Activated CD4-positive, alpha-beta T cell treated with anti-CD3 and anti-CD28 coated beads, Interleukin-2, Interleukin-4, amounts not matched to agents 100 ng/mL and 50 ng/mL, durations not matched to agents 16 hours and 8 hours (primary cell): ENCODE measurements at places on chromosomes 16 and 17.

DNA sequence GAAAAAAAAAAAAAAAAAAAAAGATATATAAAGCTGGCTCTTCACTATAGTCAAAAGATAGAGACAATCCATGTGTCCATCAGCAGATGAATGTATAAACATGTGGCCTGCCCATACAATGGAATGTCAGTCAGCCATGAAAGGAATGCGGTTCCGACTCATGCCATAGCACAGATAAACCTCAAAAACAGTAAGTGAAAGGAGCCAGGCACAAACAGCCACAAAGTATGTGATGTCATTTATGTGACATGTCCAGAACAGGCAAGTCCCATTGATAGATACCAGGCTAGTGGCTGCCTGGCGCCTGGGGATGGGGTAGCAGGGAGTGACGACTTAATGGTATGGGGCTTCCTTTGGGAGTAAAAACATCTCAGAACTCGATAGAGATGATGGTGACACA lies 155.7 kb downstream of the CMIP start:
- no peak for DNase-seq

DNA sequence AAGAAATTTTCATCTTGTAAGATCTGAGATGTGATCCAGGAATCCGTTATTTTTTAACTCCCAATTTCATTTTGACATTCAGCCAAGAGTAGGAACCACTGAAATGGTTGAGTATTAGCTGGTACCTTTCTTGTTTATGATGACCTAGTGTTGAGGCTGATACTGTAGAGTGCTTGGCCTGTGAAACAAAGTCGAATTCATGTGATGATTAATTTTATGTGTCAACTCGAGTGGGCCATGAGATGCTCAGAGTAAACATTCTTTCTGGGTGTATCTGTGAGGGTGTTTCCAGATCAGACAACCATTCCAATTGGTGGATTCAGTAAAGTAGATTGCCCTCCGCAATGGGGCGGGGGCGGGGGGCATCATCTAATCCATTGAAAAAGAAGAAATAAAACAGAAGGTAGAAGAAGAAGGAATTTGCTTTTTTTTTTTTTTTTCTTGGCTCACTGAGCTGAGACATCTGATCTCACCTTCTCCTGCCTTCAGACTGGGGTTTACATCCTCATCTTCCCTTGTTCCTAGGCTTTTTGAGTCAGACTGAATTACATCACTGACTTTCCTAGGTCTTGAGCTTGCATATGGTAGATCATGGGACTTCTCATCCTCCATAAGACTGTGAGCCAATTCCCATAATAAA lies 264.6 kb upstream of the KCNJ16 start:
- DNase-seq: no peak

DNA sequence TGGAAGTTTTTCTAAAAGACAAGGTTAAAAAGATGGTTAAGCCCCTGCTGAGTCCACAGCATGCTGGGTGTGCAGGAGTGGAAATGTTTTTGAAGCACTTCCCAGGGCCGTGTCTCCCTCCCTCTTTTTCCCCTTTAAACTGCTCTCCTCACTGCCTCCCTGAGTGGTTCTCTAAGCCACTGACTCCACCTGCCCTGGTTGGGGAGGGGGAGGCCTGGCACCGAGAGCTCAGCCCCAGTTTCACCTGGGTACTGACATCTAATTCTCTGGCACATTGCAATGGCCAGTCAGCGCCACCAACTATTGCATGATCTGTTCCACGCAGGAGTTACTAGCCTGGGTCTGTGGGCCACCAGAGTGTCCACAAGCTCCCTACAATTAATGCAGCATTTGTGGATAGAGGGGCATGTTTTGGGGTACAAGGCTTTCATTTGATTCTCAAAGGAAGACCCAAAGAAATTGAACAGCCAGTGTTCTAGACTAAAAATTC lies 22.7 kb downstream of the MPP3 start:
- DNase-seq: no peak

GRCh38 chr16:49852279-49852678 lies 3.6 kb downstream of the ZNF423 start:
- DNase-seq: no peak

DNA sequence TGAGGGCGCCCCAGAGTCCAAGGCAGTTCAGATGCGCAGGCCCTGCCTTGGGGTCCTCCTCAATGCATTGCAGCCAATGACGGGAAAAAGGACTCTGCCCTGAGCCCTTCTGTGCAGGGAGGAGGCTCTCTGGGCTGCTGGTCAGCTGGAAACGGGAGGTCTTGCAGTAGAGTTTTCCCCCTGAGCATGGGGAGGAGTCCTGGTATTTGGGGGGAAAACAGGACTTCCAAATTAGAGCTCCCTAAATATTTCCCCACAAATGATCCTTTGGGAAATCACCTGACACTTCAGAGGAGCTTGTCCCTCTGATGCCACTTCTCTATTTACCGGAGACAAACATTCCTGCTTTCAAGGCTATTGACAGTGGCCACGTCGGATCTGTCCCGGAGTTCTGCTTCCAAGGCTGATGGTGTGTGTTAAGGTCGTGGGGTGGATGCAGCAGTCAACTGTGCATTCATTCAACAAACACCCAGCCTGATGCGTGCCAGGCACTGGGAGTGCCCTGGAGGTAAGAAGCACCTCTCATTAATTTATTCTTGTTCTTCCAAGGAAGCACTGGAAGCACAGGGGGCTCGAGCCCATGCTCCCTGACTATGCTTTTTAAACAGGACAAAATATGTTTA lies 73.0 kb upstream of the DNAH17 start:
- no peak for DNase-seq

- no peak for DNase-seq
Observed at GRCh38 chr17:12423337-12423736, 242.4 kb upstream of the MYOCD start.

DNA sequence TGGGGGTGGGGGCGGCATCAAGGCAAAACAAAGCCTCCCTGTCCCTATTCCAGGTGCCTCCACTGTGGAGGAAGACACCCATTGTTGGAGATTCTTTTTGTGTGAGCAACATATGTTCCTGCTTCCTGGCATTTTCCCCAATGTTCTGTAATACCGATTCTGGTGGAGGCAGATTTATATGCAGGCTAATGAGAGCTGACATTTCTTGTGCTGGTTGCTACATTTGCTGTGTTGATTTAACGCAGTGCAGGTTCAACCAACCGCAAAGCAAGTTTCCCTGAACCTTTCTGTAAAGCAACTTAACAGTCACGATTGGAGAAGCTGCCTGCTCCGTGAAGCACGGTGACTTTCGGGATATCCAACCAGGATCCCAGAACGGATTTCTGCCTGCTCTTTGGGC lies 260.5 kb downstream of the CBLN1 start:
- no peak for DNase-seq

DNA sequence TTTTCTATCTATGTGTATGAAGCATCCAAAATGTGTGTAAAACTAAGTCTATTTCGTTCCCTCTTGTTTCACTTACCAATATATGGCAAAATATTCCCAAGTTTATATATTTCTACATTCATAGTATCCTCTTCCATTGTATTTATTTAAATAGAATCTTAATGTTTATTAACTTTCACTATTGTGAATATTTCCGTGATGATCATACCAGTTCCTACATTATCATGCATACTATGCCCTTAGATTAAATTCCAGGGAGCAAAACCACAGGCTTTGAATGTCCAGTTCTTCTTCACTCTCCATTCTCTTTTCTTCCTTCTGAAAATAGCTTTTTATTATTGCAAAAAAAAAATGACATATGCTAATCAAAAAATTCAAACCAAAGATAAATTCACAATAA lies 4.0 kb downstream of the MAP2K6 start:
- DNase-seq: no peak
